ENCODE measurements at places on chromosomes 13 and 19. TPM values are rescaled to one million over a fixed set of nuclear protein-coding genes. Genes with fewer than 3 reads are reported as not detected.
A peak's percentile ranks its signal among the peaks of the same experiment; 100 is the strongest.

DNA sequence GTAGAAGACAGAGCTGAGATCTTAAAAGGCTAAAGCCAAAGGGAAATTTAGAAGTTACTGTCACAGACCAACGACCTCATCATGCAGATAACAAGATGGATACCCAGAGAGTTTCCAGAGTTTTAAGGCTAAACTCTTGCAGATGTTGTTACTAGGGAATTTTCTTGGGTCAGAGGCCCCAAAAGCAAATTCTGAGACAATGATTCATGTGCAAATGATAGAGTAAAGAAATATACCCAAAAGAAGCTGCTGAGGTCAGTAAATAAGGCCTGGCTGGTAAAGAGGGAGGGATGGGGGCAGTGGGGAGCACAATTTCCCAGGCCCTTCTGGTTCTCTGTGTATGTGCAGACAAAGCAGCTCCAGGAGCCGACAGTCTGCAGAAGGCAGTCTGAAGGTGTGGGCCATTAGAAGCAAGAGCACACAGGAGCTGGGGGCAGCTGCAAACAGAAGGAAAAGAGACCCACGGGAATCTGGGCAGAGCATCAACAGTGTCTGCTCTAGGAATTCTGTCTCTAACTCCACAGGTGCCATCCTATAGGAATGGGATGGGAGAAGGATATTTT, 330.8 kb downstream of the TBC1D4 start:
- no peak for DNase-seq
- no peaks in the 10 kb centered on the region for H3K36me3 ChIP-seq
- H3K4me1 ChIP-seq: no peaks in the 10 kb centered on the region
- no peak overlapping the region for H3K27ac ChIP-seq

DNA sequence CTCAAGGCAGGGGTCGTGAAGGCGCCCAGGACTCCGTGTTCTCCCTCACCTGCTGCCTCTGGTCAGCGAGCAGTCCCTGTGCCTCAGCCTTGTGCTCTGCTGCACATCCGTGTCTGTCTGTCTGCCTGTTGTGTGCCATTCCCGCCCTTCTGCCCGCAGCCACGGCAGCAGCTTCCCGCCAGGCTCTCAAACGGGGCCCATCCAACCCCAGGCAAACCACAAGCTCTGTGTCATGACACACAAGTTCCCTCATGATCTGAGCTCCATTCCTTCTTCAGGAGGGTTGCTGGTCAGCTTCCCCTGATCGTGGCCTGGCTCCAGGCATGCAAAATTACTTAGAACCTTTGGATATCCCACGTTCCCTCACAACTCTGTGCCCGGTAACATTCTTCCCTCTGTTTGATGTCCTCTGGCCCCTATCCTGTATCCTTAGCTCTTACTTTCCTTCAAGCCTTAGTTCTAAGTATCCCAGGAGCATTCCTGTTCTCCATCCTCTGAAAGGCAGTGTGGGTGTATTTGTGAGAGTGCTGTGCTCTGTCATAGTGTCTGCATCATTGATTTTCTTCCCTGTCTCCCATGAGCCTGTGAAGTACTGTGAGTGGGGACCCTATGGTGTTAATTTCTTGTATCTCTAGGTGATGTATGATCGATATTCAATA, 3.2 kb downstream of the GPR183 start:
- H3K27me3 ChIP-seq: no peaks in the 10 kb centered on the region
- no peak overlapping the region for H3K4me3 ChIP-seq
- H3K4me1 ChIP-seq: no peaks in the 10 kb centered on the region
- H3K36me3 ChIP-seq: no peaks in the 10 kb centered on the region

DNA sequence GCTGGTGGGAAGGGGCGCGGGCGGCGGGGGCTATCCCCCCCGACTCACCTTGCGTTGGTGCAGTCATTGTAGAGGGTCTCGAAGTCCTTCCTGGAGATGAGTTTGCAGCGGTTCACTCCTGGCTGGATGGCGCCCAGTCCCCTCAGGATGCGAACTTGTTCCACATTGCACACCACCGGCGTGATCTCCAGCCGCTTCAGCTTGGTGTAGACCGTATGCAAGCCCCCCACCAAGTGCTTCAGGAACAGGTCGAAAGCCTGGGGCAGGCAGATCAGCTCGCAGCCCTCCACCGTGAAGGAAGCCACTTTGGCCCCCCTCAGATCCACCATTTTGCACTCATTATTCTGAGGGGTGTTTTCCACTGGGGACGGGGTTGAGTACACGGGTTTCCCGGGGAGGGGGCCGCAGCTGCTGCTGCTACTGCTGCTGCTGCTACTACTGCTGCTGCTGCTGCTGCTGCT, 1.1 kb downstream of the DACH1 start:
- H3K4me3 ChIP-seq: peak overlapping the region; percentile 51
- peak; percentile 22 for DNase-seq
- no peak overlapping the region for H3K27ac ChIP-seq
- H3K27me3 ChIP-seq: no peaks in the 10 kb centered on the region
- peaks cover 3% of the 10 kb centered on the region for H3K4me1 ChIP-seq
- no peaks in the 10 kb centered on the region for H3K36me3 ChIP-seq

GRCh38 chr19:39082745-39083598, 1.2 kb upstream of the ACP7 start:
- DNase-seq: no peak
- no peaks in the 10 kb centered on the region for H3K36me3 ChIP-seq
- no peaks in the 10 kb centered on the region for H3K27me3 ChIP-seq
- H3K4me1 ChIP-seq: no peaks in the 10 kb centered on the region

GRCh38 chr19:10858204-10858828, 10.1 kb downstream of the C19orf38 start:
- no peak overlapping the region for H3K4me3 ChIP-seq
- no peaks in the 10 kb centered on the region for H3K27me3 ChIP-seq
- H3K36me3 ChIP-seq: no peaks in the 10 kb centered on the region

DNA sequence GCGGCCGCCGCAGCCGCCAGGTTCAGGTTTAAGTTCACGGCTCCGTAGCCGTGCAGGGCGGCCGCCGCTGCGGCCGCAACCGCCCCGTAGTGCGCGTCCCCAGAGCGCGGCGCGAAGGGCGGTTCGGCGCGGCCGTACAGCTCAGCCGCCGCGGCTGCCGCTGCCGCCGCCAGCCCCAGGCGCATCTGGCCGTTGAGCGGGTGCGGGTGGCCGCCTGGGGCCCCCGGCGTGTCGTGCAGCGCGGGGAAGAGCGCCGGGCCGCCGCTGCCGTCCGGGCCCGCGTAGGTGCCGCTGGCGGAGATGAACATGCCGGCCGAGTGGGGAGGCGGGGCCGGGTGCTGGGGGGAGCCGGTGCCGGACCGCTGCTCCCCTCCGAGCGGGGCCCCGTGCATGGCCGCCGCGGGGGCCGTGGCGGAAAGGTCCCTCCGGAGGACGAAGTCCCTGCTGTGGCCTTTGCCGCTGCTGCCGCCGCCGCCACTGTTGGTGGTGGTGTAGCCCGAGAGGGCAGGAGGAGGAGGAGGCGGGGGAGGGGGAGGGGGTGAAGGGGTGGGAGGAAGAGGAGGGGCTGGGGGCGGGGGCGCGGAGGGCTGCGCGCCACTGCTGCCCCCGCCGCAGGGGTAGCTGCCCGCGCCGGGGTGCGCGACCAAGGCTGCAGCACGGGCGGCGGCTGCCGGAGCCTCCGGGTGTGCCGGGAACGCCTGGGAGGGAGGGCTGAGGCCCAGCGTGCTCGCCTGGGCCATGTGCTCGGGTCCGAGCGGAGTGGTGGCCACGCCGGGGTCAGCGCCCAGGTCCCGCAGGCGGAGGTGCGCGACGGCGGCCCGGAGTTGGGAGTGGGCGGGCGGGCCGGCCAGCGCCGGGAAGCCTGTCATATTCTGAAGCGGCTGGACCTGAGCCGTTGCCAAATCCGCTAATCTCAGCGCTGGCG, 654 bp downstream of the ZIC5 start:
- H3K4me3 ChIP-seq: no peak overlapping the region
- H3K36me3 ChIP-seq: no peaks in the 10 kb centered on the region
- H3K4me1 ChIP-seq: peaks cover 11% of the 10 kb centered on the region
- peak; percentile 76 for DNase-seq

GRCh38 chr13:94249512-94249911, 230.0 kb downstream of the DCT start:
- H3K36me3 ChIP-seq: no peaks in the 10 kb centered on the region
- no peak overlapping the region for H3K27ac ChIP-seq
- DNase-seq: no peak
- no peak overlapping the region for H3K4me3 ChIP-seq

- H3K4me1 ChIP-seq: no peaks in the 10 kb centered on the region
- H3K27ac ChIP-seq: no peak overlapping the region
- peaks cover 4% of the 10 kb centered on the region for H3K27me3 ChIP-seq
Observed at GRCh38 chr13:31101472-31102170, 60.1 kb downstream of the HSPH1 start.

DNA sequence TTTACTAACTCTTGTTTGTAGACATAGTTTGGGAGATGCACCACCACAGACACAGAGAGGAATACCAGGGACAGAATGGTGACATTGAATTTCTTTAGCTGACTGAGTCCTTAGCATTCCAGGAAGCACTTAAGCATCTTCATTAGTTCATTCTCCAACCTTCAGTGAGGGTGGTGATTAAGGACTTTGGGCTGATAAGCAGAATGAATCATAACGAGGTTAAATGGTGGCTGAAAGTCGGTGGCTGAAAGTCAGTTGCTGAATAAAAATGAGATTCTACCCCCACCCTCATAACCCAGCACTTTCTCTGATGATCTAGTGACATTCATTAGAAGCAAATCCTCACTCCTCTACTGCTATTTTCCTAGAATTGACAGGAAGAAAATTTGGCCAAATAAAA, 10.6 kb downstream of the PCDH8 start:
- H3K27me3 ChIP-seq: peaks cover 3% of the 10 kb centered on the region
- H3K36me3 ChIP-seq: no peaks in the 10 kb centered on the region
- no peak overlapping the region for H3K4me3 ChIP-seq
- DNase-seq: no peak

DNA sequence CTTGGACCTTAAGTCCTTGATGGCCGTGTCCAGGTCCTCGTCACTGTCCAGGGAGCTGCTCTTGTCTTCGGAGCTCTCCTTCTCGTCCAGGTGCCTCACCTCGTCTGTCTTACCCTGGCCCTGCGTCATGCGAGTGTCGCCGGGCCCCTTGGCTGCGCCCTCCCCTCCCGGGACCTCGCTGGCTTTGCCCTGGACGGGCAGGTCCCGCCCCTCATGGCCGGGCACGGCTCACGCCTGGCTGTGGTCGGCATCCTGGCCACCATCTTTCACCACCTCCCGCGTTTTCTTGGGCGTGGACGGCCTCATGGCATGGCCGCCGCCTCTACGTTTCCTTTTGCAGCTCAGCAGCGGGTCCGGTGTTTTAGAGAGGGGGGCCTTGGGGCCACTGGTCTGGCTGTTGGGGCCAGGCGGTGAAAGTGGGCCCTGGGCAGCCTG, 14.8 kb downstream of the RB1 start:
- H3K4me3 ChIP-seq: no peak overlapping the region
- H3K27me3 ChIP-seq: no peaks in the 10 kb centered on the region
- DNase-seq: no peak
- H3K27ac ChIP-seq: no peak overlapping the region

- no peaks in the 10 kb centered on the region for H3K27me3 ChIP-seq
- DNase-seq: no peak
- H3K36me3 ChIP-seq: peaks cover 8% of the 10 kb centered on the region
- peaks cover 10% of the 10 kb centered on the region for H3K4me1 ChIP-seq
Observed at GRCh38 chr19:16445238-16446107, 26.3 kb downstream of the EPS15L1 start.

DNA sequence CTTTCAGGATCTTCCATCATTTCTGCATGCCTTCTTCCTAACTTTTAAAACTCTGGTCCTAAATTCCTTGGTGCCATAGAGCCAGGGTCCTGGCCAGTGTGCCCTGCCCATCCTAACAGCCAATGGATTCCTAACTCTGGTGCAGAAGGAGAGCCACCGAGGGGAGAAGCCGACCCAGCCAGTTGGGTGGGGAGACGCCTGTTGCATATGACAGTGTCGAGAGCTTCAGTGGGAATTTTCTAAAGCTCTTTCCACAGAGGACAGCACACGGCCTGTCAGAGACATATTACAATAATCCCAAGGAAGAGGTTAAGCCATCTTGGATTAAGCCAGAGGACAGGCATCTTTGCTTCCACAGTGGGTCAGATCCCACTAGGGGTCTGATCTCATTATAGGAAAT, 180.4 kb downstream of the ZNF536 start:
- no peak overlapping the region for H3K27ac ChIP-seq
- H3K4me3 ChIP-seq: no peak overlapping the region
- no peaks in the 10 kb centered on the region for H3K36me3 ChIP-seq
- no peak for DNase-seq
- no peaks in the 10 kb centered on the region for H3K4me1 ChIP-seq

DNA sequence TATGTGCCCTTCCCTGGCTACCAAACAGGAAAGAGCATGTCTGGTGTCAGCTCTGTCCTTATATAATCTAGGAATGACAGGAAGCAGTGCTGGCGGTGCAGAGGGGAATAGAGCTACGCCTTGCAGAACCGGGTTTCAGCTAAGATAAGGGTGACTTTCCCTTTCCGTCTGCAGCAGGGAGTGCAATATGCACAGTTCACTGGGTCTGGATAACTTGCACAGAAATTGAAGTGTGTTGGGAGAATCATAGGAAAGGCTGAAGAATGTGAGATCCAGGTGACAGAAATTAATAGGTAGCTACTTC, 90.0 kb upstream of the TSHZ3 start:
- H3K36me3 ChIP-seq: no peaks in the 10 kb centered on the region
- H3K4me1 ChIP-seq: no peaks in the 10 kb centered on the region
- H3K27me3 ChIP-seq: no peaks in the 10 kb centered on the region
- H3K27ac ChIP-seq: no peak overlapping the region
- DNase-seq: no peak

DNA sequence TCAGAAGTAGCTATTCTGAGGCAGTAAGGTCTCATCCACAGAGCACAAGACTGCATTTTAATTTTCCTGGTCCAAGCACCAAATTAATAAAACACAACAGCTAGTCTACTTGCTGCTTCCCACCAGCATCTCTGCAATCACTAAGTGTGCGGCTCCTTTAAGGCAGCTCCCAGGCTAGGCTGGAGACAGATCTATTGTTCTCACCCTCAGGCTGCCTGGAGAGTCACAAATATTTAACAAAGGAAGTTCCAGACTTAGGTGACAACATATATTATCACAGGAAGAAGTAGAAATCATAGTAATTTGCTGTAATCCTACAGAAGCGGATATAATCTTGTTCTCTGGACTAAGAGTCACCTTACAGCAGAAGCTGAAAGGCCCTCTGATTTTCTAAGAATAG, 2.2 kb upstream of the EID2 start:
- peaks cover 10% of the 10 kb centered on the region for H3K4me1 ChIP-seq
- no peak for DNase-seq
- no peaks in the 10 kb centered on the region for H3K36me3 ChIP-seq
- no peak overlapping the region for H3K4me3 ChIP-seq

PCCA gene
- polyA plus RNA-seq: 14.2 TPM

All from pancreas (tissue), 10 donors.